ENCODE measurements at places on chromosomes 12 and 14.

DNA sequence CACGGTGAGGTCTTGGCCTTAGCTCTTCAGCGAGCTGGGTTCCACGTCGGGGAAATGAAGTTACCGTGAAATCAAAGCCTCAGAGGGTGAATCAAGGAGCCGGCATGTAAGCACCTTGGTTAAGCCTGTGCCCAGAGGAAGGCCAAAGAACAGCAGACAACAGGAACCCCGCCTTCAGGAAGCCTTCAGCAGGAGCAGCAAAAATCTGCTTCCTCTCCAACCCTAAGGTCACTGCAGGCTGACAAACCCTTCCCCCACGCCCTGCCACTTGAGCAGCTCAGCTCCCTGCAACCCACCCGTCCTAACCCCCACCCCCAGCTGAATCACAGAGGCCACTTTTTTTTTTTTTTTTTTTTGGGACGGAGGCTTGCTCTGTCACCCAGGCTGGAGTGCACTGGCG is 72.9 kb upstream of the LTA4H start:
- DNase-seq: peak; percentile 15

DNA sequence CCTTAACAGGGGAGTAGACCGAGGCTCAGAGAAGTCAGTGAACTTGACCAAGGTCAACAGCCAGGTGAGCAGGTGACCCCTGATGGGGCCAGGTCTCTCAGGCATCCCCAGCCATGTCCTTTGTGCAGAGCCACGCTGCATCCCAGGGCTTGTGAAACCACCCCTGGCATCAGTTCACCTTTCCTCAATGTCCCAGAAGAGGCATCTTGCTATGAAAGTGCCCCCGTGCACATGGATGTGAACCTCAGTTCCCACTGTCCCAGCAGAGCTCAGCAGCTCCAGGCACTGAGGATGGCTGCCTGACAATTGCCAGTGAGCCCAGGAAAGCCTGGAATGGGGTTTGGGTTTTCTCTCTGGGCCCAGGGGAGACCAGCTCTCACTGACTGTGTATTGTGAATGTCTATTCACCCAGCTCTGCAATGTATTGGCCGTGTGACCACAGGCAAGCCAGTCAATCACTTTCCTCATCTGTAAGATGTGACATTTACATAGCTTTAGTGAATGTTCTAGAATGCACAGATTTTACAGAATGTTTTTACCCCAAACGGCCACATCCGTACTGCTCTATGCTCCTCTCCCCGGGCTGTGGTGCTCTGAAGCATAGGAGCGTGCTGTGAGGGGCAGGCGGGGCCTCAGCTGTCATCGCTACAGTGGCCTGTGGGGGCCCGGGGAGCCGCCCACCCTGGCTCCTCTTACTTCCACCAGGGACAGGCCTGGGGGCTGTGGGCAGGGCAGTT is 4.9 kb downstream of the CACNA2D4 start:
- no peak for DNase-seq

GRCh38 chr12:71162832-71163763 is 5.3 kb upstream of the TSPAN8 start:
- no peak for DNase-seq

DNA sequence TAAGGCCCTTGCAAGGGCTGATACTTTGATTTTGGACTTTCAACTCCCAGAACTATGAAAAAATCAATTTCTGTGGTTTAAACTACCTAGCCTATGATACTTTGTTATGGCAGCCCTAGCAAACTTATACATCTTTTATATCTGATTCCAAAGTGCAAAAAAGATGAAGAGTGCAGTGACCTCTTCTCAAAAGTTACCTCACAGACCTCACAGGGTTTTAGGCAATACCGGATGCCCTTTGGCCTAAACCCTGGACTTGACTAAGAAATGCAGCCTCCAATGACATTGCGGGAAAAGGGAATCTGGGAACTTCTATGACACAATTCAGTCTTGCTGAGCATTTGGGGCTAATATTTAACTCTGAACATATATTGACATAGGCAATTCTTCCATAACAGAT is 63.3 kb downstream of the IGF1 start:
- DNase-seq: no peak

DNA sequence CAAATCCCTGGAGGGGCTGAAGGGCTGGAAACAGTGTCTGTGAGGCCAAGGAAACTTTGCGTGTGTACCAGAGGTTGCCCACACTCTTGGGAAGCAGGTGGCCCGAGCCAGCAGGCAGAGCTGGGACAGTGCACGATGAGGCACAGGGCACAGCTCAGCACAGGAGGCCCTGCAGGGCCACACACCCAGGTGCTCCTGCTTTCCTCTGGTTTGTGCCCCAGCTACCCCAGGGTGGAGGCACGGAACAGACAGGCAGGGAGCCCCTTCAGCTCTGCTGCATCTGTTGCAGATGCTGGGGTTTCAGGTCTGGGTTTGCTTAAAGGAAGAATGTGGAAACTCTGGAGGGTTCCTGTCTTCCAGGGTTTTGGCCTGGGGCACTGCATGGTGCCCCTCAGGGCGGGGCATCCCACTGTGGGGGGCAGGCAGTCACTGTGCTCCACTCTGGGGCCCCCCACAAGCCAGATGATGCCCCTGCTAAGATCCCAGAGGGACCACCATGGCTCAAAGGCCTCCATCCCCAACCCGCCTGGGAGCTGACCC is 8.6 kb downstream of the TMEM179 start:
- DNase-seq: no peak

DNA sequence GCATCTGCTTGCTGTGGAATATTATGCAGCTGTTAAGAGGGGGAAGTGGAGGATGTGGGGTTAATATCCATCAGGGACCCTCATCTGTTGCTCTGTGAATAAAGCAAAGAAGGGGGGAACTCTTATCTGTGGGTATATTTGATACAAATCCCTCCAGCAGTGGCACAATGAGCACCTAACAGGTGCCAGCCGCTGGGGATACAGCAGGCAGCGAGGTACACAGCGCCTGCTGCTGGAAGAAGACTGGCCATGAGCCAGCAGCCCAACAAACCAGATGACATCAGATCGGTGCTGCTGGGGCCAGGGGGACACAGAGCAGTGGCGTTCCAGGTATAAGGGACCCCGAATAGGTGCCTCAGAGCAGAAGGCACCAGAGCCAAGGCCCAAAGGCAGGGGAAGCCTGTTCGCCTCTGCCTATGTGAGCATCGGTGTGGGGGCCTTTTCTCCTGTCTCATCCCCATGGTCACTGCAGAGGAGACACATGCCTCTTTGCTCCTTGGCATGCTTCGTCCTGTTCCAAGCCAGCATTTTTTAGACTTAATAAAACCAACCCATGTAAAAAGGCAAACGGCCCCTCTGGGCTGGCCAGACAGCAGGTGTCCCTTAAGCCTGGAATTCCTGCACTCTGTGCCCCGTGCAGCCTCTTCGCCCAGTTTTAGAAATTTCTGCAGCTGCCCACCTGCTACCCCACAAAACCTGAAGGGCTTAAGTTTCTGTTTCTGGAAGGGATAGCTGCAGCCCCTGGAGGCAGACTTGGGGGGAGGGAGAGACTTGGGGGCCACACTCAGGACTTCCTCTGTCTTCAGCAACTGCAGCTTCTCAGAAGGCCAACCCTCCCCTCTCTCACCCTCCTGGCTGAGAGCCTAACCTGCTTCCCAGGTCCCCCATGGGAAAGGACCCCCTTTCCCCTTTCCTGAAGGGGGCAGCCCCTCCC is 1.6 kb upstream of the CKB start:
- no peak for DNase-seq

DNA sequence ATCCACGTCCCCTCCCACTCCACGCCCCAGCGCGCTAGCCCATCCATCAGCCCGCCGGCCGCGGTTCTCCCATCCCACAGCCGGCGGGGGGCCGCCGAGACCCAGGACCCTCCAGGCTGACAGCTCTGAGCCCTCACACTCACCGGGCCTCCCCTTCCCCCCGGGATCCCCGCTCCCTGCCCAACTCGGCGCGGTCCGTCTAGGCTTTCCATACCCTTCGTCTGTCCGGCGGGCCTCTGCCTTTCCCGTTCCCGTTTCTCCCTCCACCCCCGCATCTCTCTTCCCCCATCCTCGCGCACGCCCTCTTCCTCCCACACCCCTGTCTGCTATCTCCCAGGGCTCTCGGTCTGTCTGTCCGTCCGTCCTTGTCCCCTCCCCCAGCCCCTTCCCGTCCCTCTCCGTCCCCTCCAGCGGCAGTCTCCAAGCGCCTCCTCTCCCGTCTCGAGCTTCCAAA is 726 bp downstream of the ZFHX2 start:
- no peak for DNase-seq

GRCh38 chr12:76762601-76762980 is 1.3 kb upstream of the ZDHHC17 start:
- DNase-seq: no peak

DNA sequence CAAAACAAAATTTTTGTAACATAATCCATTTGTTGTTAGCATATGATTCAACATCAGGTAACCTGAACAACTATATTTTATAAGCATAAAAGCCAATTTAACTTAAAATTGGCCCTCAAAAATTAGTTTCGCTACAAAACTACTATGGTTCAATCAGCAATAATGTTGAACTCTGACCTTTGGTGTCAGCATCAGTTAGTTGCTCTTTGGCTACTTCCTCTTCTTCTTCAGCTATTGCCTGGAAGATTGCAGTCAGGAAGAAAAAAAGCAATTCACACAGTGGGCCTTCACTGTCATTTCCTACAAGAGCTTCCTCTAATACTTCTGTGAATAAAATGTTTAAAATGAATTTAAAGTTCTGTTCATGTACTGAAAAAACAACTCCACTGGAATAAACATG is 78.2 kb upstream of the CFL2 start:
- no peak for DNase-seq

GRCh38 chr12:67810166-67810565 is 161.6 kb downstream of the DYRK2 start:
- DNase-seq: no peak

DNA sequence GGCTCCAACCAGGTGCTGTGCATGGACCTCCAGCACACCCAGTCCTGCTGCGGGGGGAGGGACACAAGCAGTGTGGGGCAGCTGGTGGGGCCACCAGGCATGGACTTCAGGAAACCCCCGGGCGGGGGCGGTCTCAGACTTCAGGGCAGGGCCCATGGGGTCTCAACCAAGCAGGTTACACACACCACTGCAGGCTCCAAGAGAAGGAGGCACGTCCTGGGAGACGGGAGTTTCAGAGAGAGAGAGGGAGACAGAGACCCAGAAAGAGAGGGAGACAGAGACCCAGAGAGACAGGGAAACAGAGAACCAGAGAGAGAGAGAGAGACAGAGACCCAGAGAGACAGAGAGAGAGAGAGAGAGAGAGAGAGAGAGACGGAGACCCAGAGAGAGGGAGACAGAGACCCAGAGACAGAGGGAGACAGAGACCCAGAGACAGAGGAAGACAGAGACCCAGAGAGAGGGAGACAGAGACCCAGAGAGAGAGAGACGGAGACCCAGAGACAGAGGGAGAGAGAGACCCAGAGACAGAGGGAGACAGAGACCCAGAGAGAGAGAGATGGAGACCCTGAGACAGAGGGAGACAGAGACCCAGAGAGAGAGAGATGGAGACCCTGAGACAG is 128.9 kb downstream of the NCOR2 start:
- no peak for DNase-seq

DNA sequence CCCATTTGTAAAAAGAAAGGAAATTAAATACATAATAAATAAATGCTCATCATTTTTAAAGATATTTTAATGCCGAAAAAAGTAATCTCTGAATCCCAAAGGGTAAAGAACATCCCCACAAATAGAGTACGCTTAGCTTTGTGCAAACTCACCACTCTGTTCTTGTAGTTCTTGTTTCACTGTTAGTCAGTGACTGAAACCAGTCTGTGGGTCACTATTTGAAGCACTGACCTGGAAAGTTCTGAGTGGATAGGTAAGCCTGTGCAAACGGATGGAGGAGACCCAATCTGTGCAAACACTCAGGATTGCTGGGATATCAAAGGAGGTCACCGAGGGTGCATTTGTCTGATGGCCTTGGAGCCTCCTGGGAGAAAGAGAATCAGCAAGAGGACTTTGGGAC is 68.1 kb upstream of the TSPAN11 start:
- DNase-seq: no peak

DNA sequence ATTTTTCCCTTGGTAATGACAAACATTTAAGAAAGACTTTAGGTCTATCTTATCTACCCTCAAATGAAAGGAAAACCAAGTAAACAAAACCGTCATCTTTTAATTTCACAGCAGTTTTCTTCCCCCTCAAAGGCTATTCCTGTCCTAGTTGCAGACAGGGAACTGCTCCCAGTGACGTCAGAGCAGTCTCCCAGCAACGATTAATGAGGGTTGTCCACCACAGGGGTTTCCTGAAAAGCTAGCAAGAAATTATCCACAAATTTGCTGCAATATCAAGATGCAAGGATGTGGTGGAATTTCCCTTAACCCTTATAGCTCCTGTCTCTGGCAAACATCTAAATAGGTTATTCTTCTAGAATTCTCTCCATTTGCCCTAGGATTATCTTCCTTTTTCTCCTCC is 89.1 kb upstream of the STAC3 start:
- no peak for DNase-seq

DNA sequence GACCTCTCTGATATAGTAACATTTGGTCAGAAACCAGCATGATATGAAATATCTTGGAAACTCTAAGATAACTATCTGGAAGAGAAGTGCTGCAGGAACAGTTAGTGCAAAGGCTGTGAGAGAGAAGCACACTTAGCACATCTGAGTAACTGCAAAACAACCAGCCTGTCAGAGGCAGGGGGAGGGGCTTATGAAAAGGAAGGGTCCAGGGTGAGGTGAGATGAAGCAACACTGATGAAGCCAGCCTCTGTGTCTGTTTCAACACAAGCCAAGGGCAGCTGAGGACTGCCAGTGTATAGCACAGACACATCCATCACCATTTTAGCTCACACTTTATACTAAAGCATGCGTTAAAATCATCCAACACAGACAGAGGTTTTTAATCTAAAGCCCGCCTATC is 37.4 kb upstream of the OVCH1 start:
- no peak for DNase-seq

DNA sequence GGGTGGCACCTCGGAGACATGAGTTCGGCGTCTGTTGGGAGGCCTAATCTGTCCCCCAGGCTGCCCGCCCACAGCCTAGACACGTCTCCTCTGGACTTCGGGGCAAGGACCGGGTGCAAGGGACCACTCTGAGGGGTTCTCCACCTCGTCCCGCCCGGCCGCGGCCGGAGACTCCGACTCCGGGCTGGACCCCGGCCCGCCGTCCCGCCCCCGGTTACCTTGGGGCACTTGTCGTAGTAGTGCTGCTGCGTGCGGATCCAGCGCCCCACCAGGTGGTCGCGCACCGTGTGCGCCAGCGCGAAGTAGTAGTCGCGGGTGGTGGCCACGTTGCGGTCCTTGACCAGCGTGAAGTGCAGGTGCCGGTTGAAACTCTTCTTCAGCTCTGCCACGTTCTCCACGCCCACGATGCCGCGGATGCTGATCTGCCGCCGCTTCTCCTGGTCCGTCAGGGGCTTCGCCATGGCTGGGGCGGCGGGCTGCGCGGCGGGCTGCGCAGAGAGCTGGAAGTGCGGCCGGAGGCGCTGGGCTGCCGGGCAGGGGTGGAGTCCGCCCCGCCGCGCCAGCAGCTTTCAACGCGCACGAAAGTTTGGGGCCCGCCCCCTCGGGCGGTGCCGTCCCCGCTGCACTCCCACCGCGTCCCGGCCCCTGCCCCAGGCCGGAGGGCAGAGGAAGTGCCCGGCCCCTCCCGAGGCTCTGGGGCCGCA is at the start of gene PYGL:
PYGL (minus strand) TSS at position 541 of the 704 bp plus-strand sequence; CDS start at position 461, 80 bp downstream.
- peak; percentile 28 for DNase-seq
